ENCODE measurements at places on chromosomes 2 and 18.

- DNase-seq: no peak
Observed at GRCh38 chr18:54945576-54946125, 13.6 kb downstream of the CCDC68 start.

DNA sequence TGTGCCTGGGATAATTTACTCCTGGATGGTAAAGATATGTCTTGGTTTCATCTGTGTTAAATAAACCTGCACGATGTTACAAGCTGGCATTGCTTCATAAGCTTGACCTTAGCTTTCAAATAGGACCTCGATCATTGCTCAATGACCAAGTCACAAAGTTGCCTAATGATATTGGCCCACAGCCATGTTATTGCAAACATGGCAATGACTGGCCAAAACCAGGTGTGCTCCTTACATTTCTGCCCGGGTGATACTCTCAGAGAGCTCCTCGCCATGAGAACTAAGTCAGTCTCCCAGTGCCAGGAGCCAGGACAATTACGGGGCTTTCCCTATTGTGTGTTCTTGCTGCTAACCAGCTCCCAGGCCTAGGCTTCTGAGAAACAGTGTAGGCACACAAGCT lies 72.5 kb upstream of the CYP1B1 start:
- DNase-seq: no peak

DNA sequence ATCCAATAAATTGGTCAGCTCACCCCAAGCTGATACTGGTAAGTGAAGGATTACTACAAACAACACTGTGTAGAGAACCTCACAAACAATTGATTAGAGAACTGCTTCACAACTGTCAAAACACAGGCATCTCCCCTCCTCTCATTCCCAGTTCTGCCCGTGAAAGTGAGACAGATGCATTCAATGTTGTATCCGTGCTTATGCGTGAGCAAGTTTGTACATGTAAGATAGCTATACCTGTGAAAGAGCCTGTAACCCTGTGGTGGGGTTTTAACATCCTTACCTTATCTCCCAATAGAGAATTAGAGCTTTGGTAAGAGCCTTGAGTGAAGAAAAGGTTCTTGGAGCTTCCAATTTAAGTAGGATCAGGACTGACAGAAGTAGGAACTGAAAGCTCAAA lies 9.1 kb downstream of the MARCHF4 start:
- no peak for DNase-seq

DNA sequence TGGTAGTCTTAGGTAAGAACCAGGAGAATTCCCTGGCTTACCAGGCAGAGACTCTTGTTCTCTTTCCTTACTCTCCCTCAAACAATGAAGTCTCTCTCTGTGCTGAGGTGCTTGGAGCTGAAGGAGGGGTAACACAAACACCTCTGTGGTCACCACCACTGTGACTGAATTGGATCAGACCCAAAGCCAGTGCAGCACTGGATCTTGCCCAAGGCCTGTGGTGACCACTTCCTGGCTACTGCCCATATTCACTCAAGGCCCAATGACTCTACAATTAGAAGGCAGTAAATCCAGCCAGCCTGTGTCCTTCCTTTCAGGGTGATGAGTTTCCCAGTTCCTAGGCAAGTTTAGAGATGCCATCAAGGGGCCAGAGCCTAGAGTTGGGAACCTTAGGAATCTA lies 706.8 kb downstream of the SLC4A3 start:
- peak; percentile 18 for DNase-seq

Measured in urothelium cell line (cell line).